ENCODE measurements at places on chromosomes 6 and 20.

DNA sequence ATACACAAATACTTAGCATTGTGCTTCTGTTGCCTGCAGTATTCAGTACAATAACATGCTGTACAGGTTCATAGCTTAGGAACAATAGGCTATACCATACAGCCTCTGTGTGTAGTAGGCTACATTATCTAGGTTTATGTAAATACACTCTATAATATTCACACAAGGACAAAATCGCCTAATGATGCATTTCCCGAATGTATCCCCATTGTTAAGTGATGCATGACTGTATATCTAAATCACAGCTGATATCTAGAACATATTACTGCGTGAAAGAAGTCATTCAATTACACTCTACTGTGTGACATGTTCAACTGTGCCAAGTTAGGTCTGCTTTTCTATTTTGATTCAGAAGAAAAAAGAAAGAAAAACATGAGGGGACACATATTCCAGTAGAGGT, 633.5 kb downstream of the RFPL4B start:
- H3K4me1 ChIP-seq, result no peaks in the 10 kb centered on the region
- H3K36me3 ChIP-seq, result no peaks in the 10 kb centered on the region
- no peak overlapping the region for H3K4me3 ChIP-seq
- no peak for DNase-seq
- no peaks in the 10 kb centered on the region for H3K27me3 ChIP-seq

- no peaks in the 10 kb centered on the region for H3K4me1 ChIP-seq
- H3K36me3 ChIP-seq, result no peaks in the 10 kb centered on the region
- no peak overlapping the region for H3K4me3 ChIP-seq
- H3K27me3 ChIP-seq, result no peaks in the 10 kb centered on the region
Observed at GRCh38 chr20:44056010-44056698, 130.8 kb downstream of the JPH2 start.

GRCh38 chr6:130810307-130811030, 16.7 kb upstream of the SMLR1 start:
- no peaks in the 10 kb centered on the region for H3K36me3 ChIP-seq
- no peak overlapping the region for H3K4me3 ChIP-seq
- no peak overlapping the region for H3K27ac ChIP-seq
- no peak for DNase-seq

GRCh38 chr6:20135677-20136268, 76.5 kb downstream of the MBOAT1 start:
- no peaks in the 10 kb centered on the region for H3K4me1 ChIP-seq
- no peak overlapping the region for H3K4me3 ChIP-seq
- H3K27ac ChIP-seq, result no peak overlapping the region
- no peaks in the 10 kb centered on the region for H3K36me3 ChIP-seq
- DNase-seq, result no peak

- H3K27ac ChIP-seq, result no peak overlapping the region
- H3K36me3 ChIP-seq, result no peaks in the 10 kb centered on the region
- DNase-seq, result no peak
- H3K27me3 ChIP-seq, result no peaks in the 10 kb centered on the region
- H3K4me1 ChIP-seq, result no peaks in the 10 kb centered on the region
Observed at GRCh38 chr20:15986690-15987089, 586.6 kb downstream of the KIF16B start.

- no peaks in the 10 kb centered on the region for H3K27me3 ChIP-seq
- H3K27ac ChIP-seq, result no peak overlapping the region
- DNase-seq, result no peak
- H3K4me1 ChIP-seq, result peaks cover 8% of the 10 kb centered on the region
- H3K36me3 ChIP-seq, result no peaks in the 10 kb centered on the region
Observed at GRCh38 chr6:105624021-105624420, 221.1 kb upstream of the PREP start.

DNA sequence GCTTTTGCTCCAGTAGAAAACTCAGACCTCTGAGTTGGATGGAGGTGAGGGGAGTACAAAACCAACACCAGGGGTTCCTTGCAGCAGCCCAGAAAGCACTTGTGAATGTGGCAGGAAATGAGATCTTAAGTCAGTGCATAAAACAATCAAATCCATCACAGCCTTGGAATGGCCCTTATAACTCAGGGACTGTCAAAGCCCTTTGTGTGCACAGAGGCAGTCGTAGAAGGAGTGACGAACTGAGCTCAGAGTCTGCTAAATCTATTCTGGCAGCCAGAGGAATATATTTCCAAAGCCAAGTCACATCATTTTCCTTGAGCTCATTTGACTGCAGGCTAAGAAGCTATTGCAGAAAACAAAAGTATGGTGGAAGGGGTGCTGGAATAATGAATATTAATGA, 676.6 kb downstream of the DHX35 start:
- H3K27ac ChIP-seq, result no peak overlapping the region
- H3K36me3 ChIP-seq, result no peaks in the 10 kb centered on the region
- DNase-seq, result no peak
- H3K4me1 ChIP-seq, result peaks cover 16% of the 10 kb centered on the region
- no peak overlapping the region for H3K4me3 ChIP-seq

- H3K27me3 ChIP-seq, result peaks cover 13% of the 10 kb centered on the region
- H3K36me3 ChIP-seq, result no peaks in the 10 kb centered on the region
- no peak overlapping the region for H3K4me3 ChIP-seq
Observed at GRCh38 chr6:33590531-33591198, 10.6 kb upstream of the BAK1 start.

DNA sequence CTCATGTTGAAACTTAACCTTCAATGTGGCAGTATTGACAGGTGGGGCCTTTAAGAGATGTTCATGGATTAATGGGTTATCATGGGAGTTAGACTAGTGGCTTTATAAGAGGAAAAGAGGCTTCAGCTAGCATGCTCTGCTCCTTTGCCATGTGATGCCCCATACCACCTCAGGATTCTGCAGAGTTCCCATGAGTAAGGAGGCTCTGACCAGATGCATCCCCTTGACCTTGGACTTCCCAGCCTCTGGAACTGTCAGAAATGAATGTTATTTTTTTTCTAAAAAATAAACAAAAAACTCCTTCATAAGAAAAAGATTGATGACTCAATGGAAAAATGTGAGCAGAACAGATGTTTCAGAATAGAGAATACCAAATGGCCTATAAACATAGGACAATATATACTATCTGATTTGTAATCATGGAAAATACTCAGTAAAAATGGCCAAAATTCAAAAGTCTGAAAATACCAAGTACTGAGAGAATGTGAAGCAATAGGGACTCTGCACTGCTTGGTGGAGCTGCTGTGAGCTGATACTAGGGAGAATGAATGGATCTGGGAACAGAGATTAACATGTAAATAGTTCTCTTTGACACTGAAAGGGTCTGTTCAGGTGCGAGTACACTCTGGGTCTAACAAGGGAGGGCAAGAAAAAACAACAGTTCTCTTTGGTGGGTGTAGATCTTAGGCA, 7.4 kb upstream of the TRIM39 start:
- DNase-seq, result no peak
- H3K27ac ChIP-seq, result no peak overlapping the region
- H3K27me3 ChIP-seq, result no peaks in the 10 kb centered on the region
- no peaks in the 10 kb centered on the region for H3K4me1 ChIP-seq

- no peak overlapping the region for H3K27ac ChIP-seq
- no peaks in the 10 kb centered on the region for H3K36me3 ChIP-seq
- H3K4me3 ChIP-seq, result no peak overlapping the region
Observed at GRCh38 chr6:149918151-149918905, 4.6 kb downstream of the RAET1G start.

DNA sequence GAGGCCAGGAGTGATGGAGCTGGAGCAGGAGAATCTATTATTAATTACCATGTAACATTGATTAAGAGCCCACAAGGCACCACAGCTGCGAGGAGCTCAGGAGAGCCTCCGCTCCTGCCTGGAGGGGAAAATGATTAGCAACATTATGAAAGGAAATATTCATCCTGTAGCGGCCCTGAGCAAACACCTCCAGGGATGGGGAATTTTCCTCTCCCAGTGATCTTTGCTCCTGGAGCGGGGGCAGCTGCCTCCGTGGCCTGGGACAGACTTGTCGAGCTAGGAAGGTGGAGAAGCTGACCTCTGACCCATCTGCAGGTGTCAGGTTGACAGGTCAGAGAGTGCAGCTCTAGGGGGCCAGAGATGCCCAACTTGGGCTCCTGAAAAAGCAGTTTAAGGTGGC, 40.1 kb upstream of the SIRPA start:
- no peak for DNase-seq
- no peaks in the 10 kb centered on the region for H3K4me1 ChIP-seq
- H3K27me3 ChIP-seq, result no peaks in the 10 kb centered on the region
- no peak overlapping the region for H3K4me3 ChIP-seq
- no peak overlapping the region for H3K27ac ChIP-seq

- no peak for DNase-seq
- H3K36me3 ChIP-seq, result no peaks in the 10 kb centered on the region
- no peaks in the 10 kb centered on the region for H3K27me3 ChIP-seq
- no peak overlapping the region for H3K27ac ChIP-seq
- H3K4me1 ChIP-seq, result peaks cover 19% of the 10 kb centered on the region
- H3K4me3 ChIP-seq, result no peak overlapping the region
Observed at GRCh38 chr6:31144296-31144969, 5.6 kb upstream of the PSORS1C2 start.

DNA sequence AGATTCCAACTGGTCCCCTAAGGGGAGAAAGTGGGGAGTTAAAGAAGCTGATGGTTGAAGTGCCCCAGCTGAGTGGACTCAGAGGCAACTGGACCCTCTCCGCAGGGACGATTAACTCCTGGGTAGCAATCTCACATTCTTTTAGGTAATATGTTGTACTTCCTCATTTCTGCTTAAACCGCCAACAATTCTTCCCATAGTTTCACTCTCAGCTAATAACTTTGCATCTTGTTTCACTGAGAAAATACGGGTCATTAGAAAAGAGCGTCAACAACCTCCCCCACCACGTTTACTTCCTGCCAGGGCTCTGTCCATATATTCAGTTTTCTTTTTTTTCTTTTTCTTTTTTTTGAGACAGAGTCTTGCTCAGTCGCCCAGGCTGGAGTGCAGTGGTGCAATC, 39.5 kb upstream of the CHD6 start:
- no peak overlapping the region for H3K27ac ChIP-seq
- H3K27me3 ChIP-seq, result peaks cover 9% of the 10 kb centered on the region
- no peak overlapping the region for H3K4me3 ChIP-seq
- no peaks in the 10 kb centered on the region for H3K36me3 ChIP-seq
- DNase-seq, result no peak

DNA sequence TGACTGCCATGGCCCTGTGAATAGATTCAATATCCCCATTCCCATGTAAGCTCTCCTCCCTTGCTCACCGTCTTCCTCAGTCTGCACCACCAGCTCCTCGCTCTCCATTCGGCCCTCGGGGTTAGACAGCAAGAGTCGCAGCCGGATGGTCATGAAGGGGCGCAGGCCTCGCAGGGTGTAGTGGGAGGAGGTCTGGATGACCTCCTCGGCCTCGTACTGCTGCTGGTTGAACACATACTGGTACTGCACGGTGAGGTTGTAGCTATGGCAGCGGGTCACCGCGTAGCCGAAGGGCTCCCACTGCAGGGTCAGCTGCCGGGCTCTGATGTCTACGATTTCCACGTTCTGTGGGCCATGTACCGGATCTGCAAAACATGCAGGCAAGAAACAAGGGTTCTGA, 717.5 kb downstream of the PTPRT start:
- H3K4me1 ChIP-seq, result no peaks in the 10 kb centered on the region
- no peak for DNase-seq
- no peak overlapping the region for H3K4me3 ChIP-seq
- no peaks in the 10 kb centered on the region for H3K27me3 ChIP-seq
- H3K27ac ChIP-seq, result no peak overlapping the region
- H3K36me3 ChIP-seq, result no peaks in the 10 kb centered on the region

DNA sequence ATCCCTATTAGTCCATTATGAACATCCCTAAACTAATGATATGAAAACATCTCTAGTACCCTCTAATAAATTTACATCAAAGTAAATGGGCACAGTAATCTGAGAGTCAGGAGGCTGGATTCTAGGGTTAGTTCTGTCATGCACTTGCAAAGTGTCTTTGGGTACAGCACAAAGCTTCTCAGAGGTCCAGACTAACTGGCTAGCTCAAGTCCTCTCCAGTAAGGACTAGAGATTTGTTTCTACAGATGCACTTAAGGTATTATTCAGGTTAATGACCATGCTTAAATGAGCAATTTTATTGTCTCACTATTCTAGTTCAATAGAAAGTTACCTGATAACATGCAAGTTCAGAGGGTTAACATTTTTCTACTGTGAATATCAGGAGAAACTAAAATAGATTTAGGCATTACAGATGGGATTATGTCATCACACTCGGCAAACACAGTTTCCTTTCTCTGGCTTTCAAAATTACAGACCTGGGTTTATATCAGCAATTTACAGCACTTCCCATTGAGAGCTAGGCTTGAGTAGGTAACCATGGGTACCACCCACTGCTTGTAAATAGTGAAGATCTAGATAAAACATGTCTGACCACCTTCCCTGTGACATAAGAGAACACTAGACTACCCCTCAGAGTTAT, 402.9 kb upstream of the RUNX2 start:
- H3K4me3 ChIP-seq, result no peak overlapping the region
- DNase-seq, result no peak
- H3K27ac ChIP-seq, result no peak overlapping the region
- H3K4me1 ChIP-seq, result no peaks in the 10 kb centered on the region
- H3K36me3 ChIP-seq, result no peaks in the 10 kb centered on the region

- no peak overlapping the region for H3K27ac ChIP-seq
- H3K36me3 ChIP-seq, result no peaks in the 10 kb centered on the region
- no peak overlapping the region for H3K4me3 ChIP-seq
- no peaks in the 10 kb centered on the region for H3K27me3 ChIP-seq
Observed at GRCh38 chr6:110410511-110410910, 4.9 kb downstream of the DDO start.

DNA sequence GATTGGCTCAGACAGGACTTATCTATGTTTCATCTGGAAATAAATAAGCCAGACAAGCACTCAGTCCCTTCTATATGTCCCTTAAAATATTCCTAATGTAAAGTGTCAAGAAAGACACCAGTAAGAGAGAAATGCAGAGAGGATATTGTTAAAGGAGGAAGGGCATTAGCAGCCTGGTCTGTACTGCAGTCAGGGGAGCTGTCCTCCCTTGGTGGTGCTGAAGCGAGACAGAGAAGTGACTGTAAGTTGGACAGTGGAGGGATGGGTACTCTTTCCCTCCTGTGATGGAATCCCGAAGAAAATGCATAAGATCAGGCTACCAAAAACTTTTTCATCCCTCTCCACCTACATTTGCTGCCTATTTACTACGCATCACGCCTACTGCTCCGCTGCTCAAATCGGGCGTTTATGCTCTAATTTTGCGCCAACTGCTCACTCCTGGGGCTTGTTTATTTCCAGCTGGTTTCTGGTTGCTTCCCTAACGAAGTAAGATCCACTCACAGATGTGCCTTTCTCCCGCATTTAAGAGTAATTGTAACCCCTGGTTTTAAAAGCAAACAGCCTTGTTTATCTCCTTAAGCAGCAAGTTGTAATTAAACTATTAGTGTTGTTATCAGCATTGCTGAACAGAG, 35.2 kb downstream of the PHACTR1 start:
- H3K27ac ChIP-seq, result no peak overlapping the region
- DNase-seq, result no peak
- no peaks in the 10 kb centered on the region for H3K36me3 ChIP-seq
